Inflammatory macrophage treated with lipopolysaccharide for 4 hours (primary cell): ENCODE measurements at places on chromosomes 6 and 20.
A peak's percentile ranks its signal among the peaks of the same experiment; 100 is the strongest.

GRCh38 chr20:34185766-34186620 lies 55.2 kb upstream of the ASIP start:
- DNase-seq = no peak

DNA sequence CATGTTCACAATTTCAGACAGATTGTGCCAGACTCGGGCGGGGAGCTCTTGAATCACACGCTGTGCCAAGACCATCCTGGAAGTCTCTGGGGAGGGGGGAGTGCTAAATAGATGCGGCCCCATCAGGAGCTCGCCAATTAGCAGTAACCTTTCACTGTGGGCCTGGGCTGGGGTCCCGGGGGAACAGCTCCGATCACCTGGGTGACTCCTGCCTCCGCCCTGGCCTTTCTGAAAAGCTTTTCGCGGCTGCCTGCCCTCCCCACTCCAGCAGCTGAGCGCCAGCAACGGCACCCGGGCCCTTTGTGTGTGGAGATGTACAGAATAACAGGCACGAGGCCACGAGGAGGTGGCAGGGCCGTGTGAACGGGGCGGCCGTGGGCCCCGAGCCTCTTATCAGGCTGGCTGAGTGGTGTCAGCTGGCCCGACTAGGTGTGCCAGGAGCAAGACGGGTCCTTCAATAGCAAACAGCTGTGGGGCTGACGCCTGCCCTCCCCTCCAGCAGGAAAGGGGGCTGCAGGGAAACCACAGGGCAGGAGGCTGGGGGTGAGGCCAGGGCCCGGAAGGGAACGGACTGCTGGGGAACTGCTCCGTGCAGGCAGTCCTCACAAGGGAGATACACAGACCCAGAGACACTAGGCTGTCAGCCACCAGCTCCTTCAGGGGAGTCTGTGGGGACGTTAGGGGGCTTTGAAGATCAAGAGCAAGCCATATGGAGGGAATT lies 56.8 kb downstream of the NOL4L start:
- DNase-seq = no peak

DNA sequence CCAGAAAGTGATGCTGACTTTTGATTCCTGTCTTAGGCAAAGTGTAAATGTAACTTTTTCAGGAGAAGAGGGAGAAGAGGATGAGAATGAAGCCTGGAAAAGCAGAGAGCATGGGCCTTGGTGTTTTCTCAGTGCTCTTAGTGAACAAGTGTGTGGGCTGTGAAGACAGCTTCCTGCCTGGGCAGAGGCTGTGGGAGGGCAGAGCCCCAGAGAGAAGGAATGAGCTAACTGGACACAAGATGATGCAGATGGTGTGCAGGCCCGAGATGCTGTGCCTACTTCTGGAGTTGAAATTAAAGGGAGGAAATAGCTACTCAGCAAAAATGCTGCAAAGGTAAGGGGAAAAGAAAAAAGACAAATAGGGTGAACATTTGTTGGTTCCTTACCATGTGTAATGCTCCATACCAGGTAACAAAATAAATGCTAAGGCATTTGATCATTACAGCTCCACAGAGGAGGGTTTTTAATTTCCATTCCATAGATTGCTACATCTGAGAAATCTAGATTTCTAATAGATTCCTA lies 87.0 kb upstream of the CEP162 start:
- DNase-seq = no peak

DNA sequence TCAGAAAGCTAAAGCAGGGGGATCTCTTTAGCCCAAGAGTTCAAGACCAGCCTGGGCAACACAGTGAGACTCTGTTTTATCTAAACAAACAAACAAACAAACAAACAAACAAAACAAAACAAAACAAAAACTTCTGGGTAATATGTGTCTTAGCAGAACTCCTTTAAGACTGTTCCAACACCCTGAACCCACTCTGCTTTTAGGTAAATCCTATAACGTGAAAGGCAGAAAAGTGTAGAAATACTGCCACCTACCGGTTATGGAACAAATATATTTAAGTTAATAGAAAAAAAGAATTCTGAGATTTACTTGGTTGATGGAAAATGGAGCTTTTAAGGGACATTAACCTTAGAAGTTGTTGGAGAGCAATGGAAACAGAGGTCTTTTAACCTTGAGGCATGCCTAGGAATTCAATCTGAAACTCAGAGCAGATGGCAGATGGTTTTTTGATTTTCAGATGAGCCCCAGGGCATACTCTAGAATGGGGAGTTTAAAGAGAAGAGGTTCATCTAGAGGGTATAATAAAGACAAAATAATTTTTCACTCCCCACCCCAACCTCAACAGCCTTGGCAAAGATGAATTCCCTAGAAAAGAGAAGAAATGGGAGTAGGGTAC lies 38.5 kb downstream of the SOD2 start:
- DNase-seq = peak; percentile 63

- no peak for DNase-seq
These were observed 94.7 kb upstream of the SNX9 start for GRCh38 chr6:157728183-157728881.

DNA sequence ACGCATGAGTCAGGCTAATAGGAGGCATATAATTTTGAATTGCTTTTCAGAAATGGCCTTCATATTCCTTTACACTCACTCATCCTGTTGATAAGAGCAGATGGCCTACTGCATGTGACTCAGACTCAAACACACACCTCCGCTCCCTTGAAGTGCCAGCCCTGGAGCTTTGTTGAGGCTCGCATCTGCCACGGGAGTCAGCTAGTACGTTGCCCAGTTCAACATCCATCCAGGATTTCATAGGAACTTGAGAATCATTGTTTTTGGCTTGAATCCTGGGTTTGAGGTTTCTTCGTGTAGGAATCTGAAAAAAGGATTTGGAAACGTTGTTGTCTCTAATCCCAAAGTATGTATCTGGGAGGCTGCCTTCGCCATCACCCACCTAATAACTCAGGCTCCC lies 87.4 kb upstream of the JAG1 start:
- no peak for DNase-seq

GRCh38 chr6:159762681-159763293 lies 942 bp downstream of the ACAT2 start:
- peak; percentile 68 for DNase-seq

DNA sequence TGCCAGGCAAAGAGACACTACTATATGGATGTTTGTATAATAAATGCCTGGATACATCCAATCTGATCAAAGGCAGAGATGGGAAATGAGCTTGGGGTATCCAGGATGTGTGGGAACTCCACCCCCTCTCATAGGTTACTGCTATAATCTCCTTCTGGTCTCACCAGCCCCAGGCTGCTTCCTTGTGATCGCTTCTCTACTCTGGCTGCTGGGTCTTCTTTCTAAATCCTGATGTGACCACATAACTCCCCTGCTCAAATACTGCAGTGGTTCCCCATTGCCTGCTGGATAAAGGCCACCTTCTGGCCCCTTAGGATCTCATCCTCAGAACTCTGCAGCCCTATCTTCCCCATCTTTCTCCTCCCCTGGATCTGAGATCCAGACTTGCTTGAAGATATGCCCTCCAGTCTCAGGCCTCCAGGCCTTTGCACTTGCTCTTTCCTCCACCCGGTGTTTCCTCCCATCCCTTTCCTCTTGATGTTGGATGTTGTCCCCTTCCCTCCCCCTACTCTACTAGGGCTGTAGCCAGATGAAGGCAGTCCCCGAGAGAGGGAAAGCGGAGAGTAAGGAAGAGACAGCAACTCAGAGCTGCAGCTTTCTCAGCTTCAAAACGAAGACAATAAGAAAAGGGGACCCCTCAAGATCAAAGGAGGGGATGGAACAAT lies 828 bp upstream of the XKR7 start:
- no peak for DNase-seq

- peak; percentile 87 for DNase-seq
These were observed 19.1 kb downstream of the TGM3 start for GRCh38 chr20:2314759-2315439.

DNA sequence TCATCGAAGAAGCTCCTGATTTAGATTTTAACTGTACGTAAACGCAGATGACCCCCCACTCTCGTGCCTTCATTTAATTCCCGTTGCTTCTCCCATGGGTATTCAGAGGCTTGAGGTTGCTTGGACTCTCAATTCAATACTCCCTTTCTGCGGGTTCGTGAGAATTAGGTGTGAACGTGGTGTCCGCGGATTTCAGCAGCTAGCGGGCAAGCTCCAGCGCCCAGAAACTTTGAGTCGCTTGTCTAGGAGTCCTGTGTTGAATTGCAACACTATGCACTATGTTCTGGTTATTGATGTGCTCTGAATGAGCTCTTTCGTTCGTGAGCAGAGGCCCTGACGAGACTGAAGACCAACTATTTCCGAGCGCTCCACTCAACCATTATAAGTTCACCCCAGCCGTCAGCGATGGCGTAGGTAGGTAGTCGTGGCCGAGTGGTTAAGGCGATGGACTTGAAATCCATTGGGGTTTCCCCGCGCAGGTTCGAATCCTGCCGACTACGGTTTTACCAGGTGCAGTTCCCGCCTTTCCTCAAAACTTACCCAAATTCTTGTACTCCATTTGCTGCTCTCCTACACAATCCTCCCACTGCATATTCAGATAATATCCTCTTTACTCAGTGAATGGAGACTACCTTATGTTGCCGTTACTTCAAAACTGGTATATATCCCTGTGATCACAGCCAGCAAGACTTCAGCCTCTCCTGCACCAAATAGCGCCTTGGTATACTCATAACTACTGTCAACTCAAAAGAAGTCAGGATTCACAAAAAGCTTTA lies 72.6 kb upstream of the ZNF184 start:
- no peak for DNase-seq

GRCh38 chr6:134821397-134821796 lies 128.5 kb downstream of the ALDH8A1 start:
- DNase-seq = no peak

DNA sequence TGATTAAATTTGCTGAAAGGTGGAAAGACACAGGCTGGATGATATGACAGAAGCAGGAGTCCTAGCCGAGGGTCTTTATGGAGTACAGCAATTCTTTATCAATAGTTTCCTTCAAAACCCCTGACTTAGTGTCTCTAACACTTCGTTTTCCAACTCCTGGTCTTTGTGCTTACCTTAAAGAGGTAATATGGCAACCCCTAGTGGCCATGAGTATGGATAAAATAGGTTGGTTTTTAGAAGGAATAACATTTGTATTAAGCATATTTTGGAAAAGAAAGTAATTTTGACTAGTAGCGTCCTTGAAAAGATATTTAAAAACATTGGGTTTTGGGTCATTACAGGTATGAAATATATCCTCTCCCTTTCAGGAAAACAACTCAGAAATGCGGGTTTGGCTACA lies 51.9 kb downstream of the VGLL2 start:
- DNase-seq = no peak

DNA sequence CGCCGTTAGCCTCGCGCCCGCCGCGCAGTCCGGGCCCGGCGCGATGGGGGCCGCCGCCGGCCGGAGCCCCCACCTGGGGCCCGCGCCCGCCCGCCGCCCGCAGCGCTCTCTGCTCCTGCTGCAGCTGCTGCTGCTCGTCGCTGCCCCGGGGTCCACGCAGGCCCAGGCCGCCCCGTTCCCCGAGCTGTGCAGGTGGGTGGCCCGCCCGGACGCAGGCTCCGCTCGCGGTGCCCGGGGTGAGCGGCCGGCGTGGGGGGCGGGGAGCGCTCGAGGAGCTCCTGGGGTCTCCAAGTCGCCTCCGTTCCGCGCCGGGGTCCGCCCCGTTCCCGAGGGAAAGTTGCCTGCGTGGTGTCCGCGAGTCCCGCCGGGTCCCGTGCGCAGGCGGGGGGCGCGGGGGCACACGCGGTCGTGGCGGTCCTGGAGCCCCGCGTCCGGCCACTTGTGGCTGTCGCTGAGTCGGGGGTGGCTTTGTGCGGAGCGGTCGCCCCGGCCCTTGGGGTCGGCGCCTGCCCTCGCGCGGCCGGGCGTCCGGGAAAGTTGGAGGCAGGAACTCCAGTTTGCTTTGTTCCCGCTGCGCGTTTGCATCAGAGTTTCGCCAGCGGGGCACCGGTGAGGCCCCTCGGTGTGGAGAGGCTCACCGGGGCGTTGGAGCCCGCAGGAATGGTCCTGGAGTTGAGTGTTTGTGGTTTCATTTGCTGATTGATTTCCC lies 476 bp downstream of the IGF2R start:
- peak; percentile 47 for DNase-seq

DNA sequence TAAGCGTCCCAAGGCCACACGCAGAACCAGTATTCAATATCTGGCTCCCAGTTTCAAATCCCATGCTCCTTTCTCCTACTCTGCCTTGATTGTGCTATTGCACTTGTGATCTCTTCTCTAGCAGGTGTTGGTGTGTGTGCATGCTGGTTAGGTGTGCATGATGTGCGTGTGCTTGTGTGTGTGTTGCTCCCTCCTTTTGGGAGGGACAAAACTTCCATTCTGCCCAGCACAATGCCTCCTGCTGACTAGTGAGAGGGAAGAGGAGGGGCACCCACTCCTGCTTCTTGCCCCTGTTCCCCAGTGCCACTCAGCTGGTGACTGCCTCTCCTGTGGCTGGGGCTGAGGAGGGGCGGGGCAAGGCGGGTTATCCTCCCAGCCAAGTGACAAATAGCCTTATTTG lies 19.7 kb downstream of the CD40 start:
- DNase-seq = no peak

DNA sequence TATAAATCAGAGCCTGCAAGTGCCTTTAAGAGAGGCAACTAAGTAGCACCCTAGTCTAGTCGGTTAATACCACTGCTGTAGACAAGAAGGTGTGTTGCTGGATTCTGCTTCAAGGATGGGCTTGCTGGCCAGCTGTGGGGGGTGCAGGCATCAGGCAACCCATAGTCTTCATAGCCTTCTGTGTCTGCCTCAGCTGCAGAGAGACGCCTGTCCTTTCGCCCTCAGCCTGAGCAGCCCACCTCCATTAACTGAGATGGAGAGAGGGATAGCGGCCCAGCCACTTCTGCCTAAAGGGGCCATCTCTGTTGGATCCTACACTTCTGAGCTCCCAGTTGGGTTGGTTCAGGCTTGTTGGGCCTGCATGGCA lies 123.7 kb upstream of the MLIP start:
- DNase-seq = no peak

GRCh38 chr20:3909952-3910366 lies 20.8 kb downstream of the PANK2 start:
- no peak for DNase-seq

DNA sequence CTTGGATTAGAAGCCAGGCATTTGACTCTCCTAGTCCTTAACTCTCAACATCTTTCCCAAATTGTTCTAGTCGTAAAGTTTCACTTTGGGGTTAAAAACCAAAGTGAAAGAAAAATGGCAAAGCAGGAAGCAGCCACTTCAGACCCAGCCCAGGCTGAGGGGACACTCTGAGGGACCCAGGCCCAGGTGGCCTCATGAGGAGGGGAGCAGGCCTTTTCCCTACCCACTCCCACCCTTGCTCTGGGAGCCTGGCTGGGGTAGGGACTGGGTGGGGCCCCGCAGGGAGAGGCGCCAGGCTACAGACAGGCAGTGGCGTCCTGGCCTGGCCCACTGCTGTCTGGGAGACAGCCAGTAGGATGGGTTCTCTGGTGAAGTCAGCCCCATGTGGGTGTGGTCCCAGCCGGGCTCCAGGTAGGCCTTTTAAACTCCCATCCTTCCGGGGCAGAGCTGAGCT lies 68.7 kb upstream of the MYL9 start:
- DNase-seq = peak; percentile 54

DNA sequence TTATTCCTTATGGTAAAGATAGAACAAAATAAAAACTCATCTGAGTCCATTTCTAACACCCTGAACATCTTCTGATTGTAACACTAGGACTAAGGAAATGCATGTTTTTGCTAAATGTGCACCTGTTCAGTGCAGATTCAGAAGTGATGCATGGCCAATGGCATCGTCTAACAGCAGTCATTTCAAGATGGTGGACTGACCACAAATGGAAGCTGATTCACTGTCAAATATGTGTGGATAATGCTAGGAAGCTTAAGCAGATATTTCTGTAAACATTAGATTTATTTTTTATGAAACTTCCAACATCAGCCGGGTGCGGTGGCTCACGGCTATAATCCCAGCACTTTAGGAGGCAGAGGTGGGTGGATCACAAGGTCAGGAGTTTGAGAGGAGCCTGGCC lies 394.8 kb downstream of the SAMD5 start:
- no peak for DNase-seq
